ENCODE measurements at places on chromosomes 5 and 9.

- DNase-seq = no peak
Observed at GRCh38 chr5:95007921-95008597, 276.8 kb downstream of the MCTP1 start.

GRCh38 chr9:130128733-130129431, 43.3 kb upstream of the NCS1 start:
- peak; percentile 97 for DNase-seq

GRCh38 chr9:96383165-96383942, at the start of gene SLC35D2:
Gene SLC35D2, minus strand, starts transcription at chr9:96383711. Its CDS starts 77 bp downstream, at chr9:96383634.
- peak; percentile 74 for DNase-seq

DNA sequence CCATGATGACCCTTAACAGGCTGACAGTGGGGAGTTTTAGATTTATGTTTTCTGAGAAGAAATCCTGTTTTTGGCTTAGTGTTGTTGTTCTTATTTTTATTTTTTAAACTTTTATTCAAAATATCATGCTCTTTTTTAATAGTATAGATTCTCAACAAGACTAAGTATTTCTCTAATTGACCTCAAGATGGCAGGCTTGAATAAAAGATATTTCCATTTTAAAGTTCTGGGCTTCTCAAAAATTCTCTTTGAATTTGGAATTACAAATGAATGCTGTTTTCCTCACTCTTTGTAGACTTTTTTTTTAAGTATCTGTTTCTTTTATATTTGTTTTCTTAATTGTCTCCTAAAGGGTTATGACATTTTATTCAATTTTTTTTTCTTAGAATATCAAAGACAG, 50.0 kb upstream of the SH3GL2 start:
- DNase-seq = peak; percentile 21

GRCh38 chr5:125313555-125313954, 567.1 kb upstream of the ZNF608 start:
- no peak for DNase-seq

DNA sequence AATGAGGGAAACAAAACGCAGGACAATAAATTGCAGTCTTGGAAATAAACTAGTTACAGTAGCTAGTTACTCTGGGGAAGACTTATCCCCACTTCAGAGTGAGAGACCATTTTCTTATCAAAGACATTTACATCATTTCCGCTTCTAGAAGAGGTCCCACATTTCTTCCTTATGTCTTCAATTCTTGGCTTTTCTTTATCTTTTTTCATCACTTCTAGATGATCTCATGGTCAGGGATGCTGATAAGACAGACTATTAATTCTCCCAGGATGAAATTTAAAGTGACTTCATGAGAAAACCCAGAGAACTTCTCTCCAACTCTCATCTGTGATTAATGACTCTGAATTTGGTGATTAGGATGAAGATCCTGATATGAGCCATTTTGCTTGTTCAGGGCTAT, 229.1 kb downstream of the MTRR start:
- DNase-seq = no peak

GRCh38 chr9:4671737-4672136, 5.5 kb upstream of the SPATA6L start:
- no peak for DNase-seq

DNA sequence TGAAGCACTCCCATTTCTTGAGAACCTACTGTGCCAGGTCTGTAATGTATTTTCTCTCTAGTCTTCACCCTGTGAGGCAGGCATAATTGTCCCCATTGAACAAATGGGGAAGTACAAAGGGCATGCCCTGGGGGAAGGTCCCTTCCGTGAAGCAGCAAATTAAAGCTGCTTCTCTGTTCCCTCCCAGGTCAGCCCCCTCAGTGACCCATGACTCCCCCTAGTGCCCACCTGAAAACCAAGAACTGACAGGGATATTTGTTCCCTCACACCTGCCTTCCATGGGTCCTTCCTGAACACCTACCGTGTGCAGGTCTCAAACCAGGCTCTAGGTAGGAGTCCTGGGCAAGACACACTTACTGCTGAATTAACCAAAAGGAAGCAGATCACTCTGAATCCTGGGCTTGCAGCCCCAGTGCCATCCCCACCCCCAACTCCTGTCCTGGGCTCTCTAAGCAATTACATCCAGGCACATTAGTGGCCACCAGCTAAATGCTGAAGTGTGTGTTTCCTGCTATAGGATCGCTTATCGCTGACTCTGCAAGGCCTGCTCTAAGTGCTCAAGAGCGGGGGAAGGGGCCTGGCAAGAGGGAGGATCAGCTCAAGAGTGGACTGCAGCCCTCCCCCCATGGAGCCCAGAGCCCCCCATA, 254.8 kb downstream of the CDK5RAP2 start:
- no peak for DNase-seq

DNA sequence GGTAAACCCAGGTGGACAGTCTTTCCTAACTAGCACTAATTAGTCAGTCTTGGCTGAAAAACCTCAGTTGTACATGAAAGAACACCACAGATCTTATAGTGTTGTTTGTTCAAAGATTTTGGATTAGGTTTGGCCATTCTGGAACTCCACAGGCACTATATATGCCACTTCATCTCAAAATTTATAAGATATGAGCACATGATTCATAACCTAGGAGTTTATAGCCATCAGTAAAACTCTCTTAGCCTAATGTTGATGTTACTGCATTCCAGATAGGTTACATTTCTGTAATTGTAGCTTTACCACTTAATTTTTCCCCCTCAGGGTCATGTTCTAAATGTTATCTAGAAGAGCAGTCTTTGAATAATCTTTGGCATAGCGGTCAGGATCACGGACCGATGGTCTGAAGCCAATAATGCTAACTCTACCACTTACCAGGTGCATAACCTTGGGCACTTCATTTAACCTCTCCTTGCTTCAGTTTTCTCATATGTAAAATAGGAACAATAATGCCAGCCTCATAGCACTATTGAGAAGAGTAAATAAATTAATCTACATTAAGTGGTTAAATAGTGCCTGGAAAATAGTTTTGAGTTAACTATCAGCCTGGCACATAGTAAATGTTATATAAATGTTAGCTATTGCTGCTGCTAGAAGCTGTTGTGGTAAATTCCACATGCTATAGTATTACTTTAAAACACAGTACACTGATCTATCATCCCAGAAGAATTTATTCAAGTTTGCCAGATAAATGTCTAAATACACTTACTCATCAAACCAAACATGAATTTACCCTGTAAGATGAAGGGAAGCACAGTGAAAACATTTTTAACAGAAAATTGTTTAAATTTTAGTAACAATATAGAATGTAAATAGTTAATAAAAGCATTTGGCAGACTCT, 743.9 kb downstream of the NR2F1-AS1 start:
- DNase-seq = peak; percentile 83

- no peak for DNase-seq
Observed at GRCh38 chr5:96048763-96049162, 87.1 kb upstream of the ELL2 start.

DNA sequence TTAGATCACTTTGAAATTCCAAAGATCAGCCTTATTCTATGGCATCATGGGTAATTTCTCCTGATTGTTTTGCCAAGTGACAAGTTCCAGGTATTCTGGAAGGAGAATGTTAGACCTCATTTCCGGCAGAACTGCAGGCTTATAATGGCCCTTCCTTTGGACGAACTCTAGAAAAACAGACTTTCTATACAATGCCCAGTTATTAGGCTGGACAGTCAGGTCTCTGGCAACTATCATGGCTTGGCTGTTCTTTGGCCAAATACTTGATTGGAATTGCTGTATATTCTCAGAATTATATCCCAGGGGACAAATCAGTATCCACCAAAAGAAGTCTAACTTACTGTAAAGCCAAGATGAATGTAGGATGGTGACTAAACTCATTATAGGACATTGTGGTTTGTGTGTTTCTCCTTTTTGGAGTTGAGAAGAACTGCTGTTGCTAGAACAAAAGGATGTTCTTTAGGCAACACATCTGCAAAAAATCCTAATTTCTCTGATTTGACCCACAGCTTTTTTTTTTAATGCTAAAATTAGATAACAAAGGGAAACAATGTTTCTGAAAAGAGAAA, 69.0 kb downstream of the ADAMTSL1 start:
- no peak for DNase-seq

DNA sequence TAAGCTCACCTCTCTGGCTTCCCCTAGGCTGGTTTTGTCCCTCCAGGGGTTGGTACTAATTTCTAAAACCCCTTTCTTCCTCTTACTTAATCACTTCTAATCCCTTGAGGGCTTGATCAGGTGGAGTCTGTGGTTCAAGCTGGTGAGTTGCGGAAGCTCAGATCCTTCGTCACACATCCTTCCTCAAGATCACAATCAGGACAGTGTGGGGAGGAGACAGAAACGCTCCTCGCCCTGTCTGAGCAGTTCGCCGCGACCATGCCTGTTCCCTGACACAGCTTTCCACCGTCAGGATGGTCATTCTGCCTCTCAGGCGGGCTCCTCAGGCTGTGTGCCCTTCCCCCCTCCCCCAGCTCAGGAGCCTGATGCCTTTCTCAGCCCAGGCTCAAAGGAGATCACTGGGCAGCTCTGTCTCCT, 24.3 kb downstream of the CPLX2 start:
- DNase-seq = no peak

GRCh38 chr9:133066181-133066983, 4.6 kb downstream of the CEL start:
- no peak for DNase-seq

- DNase-seq = peak; percentile 39
Observed at GRCh38 chr5:180815293-180815917, 12.8 kb upstream of the MGAT1 start.

- DNase-seq = peak; percentile 99
Observed at GRCh38 chr9:16794871-16795639, 75.4 kb downstream of the BNC2 start.
